ENCODE measurements at places on chromosomes 12 and 14.
A peak's percentile ranks its signal among the peaks of the same experiment; 100 is the strongest.

DNA sequence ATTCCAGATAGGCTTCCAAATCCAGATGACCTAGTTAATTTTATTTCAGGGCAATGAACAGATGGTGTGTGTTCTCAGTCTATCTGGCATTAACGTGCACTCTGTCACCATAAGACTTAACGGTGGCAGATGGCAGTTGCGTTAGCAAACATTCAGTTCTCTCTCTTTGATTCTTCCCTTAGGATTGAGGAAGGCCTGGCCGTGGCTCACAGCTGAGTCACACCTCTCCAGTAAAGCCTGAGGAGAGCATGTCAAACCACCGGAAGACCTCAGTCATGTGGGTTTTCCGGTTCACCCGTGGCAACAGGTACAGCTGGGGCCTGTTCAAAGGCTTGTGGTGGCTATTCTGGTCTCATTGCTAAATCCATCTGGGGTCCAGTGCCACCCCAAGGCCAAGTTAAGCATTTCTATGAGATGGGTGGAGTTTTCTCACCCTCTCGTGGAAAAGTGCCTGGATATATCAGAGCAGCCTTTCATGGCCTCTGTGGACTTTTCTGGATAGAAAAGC lies 545.1 kb upstream of the ATP2B1 start:
- peak; percentile 72 for DNase-seq

- DNase-seq: no peak
These were observed 20.3 kb upstream of the DHRS2 start for GRCh38 chr14:23615856-23616255.

- DNase-seq: no peak
These were observed 11.4 kb upstream of the ASCL1 start for GRCh38 chr12:102946042-102946441.

- no peak for DNase-seq
These were observed 163.4 kb downstream of the SAMD4A start for GRCh38 chr14:54730156-54730961.

GRCh38 chr14:105899657-105900397 lies 373.4 kb downstream of the TMEM121 start:
- no peak for DNase-seq

DNA sequence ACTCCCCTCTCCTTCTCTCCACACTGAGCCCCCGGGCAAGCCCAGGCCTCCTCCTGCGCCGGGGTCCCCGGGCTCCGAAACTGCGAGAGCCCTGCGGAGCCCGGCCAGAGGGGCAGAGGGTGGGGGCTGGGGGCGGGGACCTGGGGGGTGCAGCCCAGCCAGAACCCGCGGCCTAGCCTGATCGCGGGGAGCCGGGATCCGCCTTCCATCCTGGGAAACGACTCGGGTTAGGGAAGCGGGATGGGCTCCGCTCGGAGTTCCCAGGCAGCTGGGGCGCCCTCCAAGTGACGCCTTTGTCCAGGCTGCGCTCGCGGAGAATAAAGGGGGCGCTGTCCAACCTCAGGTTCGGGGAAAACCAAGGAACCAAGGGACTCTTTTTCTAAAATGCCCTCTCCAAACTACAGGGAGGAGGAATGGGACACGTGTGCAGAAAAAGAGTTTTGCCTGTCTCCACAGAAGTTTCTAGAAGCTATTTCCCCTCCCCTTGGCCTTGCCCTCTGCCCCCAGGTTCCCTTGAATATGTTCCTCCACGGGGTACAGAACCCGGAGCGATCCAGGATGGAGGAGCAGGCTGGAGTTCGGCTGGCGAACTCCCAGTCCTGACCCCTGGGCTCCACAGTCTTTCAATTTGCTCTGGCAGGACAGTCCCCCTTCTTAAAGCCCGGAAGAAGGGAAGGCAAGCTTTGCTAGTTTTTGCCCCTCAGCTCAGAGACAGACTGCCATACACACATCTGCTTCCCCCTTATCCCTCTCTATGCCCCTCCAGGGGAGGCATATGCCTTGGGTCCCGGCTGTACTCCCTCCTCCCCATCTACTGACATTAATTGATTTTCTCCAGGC lies 13.9 kb downstream of the NKX2-1 start:
- no peak for DNase-seq

DNA sequence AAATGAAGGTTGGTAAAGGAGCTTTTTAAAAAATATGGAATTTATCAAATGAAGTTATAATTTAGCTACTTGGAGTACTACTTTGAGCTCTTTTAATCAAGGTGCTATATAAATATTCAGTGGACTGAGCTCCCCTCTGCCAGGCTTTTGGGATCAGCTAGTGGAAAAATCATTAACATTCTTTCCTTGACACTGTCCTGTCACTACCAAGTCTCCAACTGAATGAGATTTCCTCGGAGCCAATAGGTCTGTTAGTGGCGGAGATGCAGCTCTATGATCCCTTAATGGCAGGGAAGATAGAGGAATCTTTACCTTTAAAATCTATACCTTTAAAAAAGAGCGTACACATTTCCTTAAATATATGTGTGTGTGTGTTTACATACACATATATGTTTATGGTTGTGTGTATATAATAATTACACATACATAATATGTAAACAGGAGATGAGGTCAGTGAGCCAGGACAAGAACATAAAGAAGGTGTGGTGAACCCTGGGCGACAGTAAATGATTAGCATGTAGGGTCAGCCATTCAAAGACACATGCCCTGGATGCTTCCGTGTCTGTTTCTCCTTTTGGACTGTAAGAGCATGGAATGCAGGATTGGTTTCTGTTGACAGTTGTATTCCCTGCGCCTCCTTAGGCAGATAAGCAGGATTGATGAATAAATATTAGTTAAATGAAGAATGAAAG lies 47.7 kb upstream of the ATP2A2 start:
- DNase-seq: no peak

- peak; percentile 81 for DNase-seq
These were observed 108.3 kb downstream of the CRADD start for GRCh38 chr12:93785249-93786010.

- DNase-seq: no peak
These were observed 290.3 kb downstream of the NAV3 start for GRCh38 chr12:78120866-78121560.

DNA sequence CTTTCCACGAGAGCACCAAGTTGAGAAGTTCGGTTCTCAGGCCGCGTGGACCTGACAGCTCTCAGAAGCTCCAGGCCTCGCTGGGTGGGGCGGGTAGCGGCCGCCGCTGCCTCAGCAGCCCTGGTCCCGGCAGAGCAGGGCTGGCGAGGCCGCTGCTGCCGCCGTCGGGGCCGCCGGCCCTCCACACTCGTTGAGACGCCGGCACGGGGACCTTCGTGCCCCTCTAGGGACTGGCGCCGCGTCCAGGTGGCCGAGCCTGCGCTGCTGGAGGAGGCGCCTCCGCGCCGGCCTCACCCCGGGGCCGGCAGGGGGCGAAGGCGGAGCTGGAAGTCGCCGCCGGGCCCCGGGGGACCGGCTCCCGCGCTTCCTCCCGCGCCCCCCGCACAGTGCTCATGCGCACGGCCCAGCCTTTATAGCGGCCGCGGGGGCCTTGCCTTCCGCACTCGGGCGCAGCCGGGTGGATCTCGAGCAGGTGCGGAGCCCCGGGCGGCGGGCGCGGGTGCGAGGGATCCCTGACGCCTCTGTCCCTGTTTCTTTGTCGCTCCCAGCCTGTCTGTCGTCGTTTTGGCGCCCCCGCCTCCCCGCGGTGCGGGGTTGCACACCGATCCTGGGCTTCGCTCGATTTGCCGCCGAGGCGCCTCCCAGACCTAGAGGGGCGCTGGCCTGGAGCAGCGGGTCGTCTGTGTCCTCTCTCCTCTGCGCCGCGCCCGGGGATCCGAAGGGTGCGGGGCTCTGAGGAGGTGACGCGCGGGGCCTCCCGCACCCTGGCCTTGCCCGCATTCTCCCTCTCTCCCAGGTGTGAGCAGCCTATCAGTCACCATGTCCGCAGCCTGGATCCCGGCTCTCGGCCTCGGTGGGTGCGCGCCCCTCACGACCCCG lies at the start of gene COCH:
Gene COCH, plus strand, starts transcription at position 440 of the 879 bp plus-strand sequence. Its CDS starts 380 bp downstream, at position 820.
- DNase-seq: peak; percentile 69
